ENCODE measurements at places on chromosomes 7 and 10.
A peak's percentile ranks its signal among the peaks of the same experiment; 100 is the strongest.

DNA sequence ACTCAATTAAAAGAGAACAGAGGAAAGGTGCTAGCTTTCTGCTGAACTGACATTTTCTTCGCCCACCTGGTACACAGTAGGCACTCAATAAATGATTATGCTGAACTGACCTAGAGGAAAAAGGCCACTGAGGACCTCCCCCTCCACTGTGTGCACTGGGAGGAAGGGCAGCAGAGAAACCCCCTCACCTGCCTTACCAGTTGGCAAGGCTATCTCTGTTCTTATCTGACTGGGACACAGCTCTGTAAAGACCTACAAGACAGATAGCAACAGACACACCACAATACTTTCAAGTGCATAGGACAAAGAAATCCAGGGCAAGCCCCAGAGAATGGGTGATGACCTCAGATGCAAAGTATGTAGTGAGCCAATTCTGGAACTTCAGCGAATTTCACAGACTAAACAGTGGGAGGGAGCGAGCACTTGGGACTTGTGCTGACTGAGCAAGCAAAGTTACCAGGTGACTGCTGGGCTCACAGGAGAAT is 30.4 kb downstream of the PDLIM1 start:
- peak; percentile 93 for DNase-seq

- no peak for DNase-seq
These were observed 667.8 kb downstream of the PCDH15 start for GRCh38 chr10:54133203-54133602.

GRCh38 chr7:40418448-40418847 is 283.6 kb downstream of the SUGCT start:
- no peak for DNase-seq

DNA sequence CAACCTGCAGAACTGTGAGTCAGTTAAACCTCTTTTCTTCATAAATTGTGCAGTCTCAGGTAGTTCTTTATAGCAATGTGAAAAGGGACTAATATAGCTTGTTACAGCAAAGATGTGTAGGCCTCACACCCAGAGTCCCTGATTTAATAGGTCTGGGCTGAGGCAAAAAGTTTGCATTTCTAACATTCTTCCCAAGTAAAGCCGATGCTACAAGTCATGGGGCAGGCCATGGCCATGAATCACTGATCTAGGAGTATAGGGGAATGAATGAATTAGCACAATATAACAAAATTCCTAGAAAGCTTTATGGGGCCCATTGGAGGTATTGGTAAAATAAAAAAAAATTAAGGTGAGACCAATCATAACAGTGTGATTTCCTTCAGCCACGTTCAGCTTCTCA is 11.5 kb upstream of the AASS start:
- DNase-seq: peak; percentile 10

GRCh38 chr7:22885797-22886261 is 63.2 kb upstream of the TOMM7 start:
- peak; percentile 40 for DNase-seq

DNA sequence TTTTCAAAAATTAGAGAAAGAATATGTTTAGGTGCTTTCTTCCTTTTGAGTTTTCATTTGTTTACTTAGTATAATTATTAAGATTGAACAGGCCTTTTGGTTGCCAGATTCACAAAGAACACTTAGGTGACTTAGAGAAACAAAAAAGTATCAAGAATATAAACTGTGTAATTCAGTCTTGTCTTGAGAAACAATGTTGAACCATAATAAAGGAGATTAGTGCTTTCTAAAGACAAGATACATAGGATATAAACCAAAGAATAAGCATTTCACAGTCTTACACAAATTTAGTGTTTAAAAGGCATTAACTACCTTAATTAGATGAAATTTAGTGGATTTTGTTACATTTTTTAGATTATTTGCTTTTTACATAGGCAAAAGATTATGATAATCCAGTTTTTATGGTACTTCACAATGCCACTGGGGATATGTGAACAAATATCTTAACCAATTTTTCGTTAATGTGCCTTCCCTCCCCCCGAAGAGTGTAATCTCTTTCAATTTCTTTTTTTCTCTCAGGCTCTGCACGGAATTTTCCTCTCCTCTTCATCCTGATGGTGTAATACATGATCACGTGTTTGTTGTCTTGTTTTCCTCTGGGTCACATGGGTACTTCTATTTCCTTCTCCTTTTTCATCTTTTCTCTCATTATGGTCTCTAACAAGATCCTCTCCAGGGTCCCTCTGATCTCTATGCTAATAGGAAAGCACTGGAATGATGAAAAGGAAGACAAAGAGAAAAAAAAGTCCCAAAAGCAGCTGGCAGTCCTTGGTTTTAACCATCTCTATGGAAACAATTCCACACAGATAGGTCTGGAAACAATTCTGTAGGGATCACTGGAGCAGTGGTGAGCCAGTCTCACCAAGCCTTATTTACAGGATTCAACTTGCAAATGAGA is 3.7 kb upstream of the HNRNPH3 start:
- DNase-seq: peak; percentile 84

GRCh38 chr10:120403109-120403508 is 53.9 kb upstream of the PLPP4 start:
- peak; percentile 60 for DNase-seq

DNA sequence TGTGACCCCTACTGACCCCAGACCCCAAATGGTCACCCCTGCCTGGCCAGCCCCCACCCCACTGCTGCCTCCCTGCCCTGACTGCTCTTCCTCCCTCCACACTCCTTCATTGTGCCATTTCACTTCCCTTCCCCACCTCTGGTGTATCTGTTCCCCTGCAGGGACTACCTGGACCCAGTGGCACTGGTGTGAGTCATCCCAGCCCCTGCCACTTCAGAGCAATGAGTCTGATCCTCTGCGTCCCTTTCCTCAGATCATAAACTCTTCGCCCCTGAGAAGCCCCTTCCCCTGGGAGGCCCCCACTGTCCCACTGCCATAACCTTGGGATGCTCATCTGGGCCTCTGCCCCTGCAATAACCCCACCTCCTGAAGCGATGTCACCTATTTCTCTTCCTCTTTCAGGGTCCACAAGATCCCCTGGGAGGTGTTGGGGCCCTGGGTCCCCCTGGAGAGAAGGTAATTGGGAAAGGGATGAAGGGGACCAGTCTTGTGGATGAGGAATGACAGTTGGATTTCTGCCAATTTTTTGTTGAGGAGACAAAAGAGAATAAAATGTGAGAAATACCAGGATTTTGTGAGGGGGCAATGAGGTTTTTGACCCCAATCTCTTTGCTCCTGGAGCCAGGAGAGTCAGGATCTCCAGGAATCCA is 19.1 kb upstream of the VOPP1 start:
- DNase-seq: no peak

GRCh38 chr10:396535-397220 is 261.4 kb downstream of the ZMYND11 start:
- no peak for DNase-seq

DNA sequence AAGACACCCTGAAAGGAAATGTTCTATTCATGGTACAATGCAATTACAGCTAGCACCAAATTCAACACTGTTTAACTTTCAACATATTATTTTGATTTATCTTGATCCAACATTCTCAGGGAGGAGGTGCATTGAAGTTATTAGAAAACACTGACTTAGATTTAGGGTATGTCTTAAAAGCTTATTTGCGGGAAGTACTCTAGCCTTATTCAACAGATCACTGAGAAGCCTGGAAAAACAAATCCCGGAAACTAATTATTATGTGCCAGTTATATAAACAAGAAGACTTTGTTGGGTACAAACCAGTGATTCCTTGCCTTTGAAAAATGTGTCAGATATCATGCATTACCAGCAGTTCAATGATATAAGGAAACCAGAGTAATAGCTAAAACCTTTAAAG is 160.1 kb downstream of the CFTR start:
- DNase-seq: no peak

DNA sequence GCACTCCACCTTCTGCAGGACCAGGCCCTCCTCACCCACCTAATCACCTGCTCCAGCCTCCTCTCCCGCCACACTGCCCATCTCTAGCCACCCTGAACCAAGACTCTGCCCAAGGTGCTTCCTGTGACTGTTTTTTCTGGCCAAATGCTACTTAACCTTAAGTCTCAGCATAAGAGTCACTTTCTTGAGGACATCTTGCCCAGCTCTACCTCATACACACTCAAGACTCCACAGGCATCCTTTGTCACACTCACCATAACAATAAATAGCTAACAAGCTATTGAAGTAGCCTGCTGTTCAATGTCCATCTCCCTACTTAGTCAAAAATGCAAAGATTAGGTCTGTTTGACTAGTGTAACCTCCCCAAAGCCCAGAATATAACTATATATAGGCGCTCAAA is 455.4 kb upstream of the NFE2L3 start:
- DNase-seq: no peak

- peak; percentile 61 for DNase-seq
These were observed 52.0 kb downstream of the REEP3 start for GRCh38 chr10:63573068-63573697.

- no peak for DNase-seq
These were observed 40.9 kb downstream of the GPR37 start for GRCh38 chr7:124724507-124725192.

- peak; percentile 80 for DNase-seq
These were observed 117.2 kb upstream of the ADCY1 start for GRCh38 chr7:45456747-45457524.

GRCh38 chr10:3961082-3961481 is 176.1 kb upstream of the KLF6 start:
- no peak for DNase-seq

- peak; percentile 15 for DNase-seq
These were observed 126.1 kb upstream of the EFCAB10 start for GRCh38 chr7:105707381-105707780.

DNA sequence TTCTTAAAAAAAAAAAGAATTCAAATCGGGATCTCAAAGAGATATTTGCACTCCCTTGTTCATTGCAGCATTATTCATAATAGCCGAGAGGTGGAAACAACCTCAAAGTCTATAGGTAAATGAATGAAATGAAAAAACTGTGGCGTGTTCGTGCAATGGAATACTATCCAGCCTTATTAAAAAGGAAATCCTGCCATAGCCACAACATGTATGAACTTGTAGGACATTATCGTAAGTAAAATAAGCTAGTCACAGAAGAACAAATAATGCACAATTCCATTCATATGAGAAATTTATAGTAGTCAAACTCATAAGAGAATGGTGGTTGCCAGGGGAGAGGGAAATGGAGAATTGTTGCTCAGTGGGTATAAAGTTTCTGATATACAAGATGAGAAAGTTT is 37.9 kb downstream of the GRK5 start:
- no peak for DNase-seq

GRCh38 chr10:102185811-102186527 is 33.8 kb downstream of the NOLC1 start:
- DNase-seq: peak; percentile 57

- no peak for DNase-seq
These were observed 618.8 kb upstream of the SEMA3D start for GRCh38 chr7:85805656-85806055.

DNA sequence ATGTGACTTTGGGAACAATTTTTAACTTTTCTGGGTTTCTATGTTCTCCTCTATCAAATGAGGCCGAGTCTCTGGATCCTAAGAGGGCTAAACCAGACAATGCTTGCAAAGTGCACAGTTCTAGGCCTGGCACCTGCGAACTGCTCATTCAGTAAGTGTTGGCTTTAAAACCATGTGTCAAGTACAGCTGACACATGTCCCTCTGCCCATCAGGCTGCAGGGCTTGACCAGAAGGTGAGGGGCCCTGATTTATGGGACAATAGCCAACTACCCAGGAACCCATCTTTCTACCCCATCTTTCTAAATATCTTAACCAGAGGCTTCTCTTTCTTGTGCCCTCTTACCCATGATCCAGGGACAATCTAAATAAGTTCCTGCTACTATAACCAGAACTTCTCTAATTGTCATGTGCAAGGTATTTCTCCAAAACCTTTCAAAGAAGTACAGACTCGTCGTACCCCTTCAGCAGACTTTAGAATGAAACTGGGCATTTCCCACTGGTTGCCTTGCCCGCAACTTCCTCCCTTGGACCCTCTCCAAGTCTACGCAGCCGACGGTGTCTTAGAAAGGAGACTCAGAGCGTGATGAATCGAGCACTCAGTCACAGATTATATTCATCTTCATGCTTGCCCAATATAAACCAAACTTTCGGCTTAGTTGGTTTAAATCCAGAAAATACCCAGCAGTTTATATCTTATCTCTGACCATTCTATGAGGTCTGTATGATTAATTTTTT is 69.8 kb upstream of the STEAP1B start:
- no peak for DNase-seq

GRCh38 chr10:17785276-17785930 is 23.7 kb upstream of the MRC1 start:
- DNase-seq: no peak

- no peak for DNase-seq
These were observed 147.7 kb upstream of the SLC26A5 start for GRCh38 chr7:103593691-103594090.

GRCh38 chr7:2937701-2938513 is 93.8 kb upstream of the GNA12 start:
- no peak for DNase-seq

DNA sequence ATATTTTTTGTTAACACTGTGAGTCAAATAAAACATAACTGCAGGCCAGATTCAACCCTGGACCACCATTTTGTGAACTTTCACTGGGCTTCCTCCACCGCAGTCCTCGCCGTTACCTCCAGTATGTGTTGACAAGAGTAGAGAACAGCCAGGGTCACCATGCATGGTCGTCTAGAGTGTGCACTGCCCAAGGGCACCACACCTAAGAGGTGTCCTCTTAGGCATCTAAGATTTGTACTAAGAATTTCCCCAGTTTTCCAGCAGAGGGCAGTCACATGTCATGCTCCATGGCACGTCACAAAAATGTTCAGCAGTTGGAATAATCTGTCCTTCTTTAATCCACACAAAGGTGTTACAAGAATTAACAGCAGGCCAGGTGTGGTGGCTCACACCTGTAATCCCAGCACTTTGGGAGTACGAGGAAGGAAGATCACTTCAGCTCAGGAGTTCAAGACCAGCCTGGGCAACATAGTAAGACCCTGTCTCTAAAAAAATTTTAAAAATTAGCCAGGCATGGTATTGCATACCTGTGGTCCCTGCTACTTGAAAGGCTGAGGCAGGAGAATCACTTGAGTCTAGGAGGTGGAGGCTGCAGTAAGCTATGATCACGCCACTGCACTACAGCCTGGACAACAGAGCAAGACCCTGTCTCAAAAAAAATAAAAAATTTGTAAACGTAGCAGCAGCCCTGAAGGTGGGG is 71.2 kb upstream of the FOXK1 start:
- DNase-seq: peak; percentile 64

DNA sequence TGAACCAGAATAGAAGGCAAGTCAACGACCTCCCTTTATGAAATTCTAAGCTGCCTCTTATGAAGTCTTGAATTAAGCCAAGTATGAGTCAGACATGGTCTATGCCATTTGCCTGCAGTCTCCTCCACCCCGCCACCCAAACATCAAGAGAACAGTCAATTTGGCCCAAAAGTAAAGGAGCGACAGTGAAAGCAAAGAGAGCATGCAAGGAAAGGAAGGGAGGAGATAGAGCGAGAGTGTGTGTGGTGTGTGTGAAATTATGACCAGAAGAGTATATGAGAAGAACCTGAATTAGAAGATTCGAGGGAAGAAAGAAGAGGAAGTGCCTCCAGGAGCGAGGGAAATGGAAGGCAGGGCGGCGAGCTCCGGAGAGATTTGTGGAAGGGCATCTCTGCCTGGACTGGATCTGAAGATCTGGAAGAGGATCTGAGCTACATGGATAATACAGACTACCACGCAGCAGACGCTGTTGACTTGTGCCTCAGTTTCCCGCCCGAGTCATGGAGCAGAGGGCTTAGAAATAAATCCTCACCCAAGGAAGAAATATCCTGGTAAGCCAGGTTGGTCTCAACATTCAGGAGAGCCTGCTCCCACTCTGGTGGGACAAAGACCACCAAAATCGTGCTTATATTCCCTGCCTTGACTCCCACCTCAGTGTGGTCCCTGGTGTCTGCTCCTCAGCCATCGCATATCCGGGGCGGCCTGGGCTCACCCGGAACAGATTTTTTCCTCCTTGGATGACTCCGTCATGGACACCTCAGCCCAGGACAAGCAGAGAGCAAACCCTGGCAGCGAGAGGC is 459 bp downstream of the ZDHHC6 start:
- DNase-seq: peak; percentile 5
